ENCODE measurements at places on chromosomes 11 and 22.

- DNase-seq = no peak
Observed at GRCh38 chr11:101866619-101867491, 48.0 kb upstream of the CEP126 start.

DNA sequence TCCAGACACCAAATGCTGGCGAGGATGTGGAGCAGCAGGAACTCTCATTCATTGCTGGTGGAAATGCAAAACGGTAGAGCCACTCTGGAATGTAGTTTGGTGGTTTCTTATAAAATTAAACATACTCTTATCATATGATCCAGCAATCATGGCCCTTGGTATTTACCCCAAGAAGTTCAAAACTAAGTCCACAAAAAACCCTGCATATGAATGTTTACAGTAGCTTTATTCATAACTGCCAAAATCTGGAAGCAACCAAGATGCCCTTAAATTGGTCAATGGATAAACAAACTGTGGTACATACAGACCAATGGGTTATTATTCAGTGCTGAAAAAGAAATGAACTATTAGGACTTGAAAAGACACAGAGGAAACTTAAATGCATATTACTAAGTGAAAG lies 87.8 kb downstream of the APOL5 start:
- no peak for DNase-seq

DNA sequence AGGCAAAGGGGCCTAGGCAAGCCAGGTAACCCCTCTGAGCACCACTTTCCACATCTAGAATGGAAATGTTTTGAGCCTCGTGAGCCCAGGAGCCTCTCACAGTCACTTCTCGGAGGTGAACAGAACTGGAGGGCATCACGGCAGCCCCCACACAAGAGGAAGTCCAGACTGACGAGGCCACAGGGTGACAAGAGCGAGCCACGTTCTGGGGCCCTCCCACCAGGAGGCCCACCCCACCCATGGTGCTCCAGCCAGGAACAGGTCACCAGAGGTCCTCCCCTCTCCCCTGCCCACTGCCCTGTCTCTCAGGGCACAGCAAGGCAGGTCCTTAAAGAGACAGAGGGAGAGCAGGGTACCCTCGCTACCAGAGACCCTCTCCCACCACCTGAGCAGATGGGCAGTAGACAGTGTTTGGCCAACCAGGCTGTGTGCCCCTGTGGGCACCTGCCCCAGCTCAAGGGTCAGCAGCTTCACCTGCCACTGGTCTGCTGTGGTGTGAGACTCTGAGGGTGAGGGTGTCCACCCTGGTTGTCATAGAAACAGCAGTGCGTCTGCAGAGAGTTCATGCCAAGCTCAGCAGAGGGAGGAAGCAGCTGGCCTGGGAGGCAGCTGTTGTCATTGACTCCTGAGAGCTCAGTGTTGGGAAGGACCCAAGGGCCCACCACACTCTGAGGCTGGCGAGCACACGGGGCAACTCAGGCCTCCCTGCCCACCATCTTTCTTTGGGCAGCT lies 31.4 kb downstream of the RSPH14 start:
- no peak for DNase-seq

DNA sequence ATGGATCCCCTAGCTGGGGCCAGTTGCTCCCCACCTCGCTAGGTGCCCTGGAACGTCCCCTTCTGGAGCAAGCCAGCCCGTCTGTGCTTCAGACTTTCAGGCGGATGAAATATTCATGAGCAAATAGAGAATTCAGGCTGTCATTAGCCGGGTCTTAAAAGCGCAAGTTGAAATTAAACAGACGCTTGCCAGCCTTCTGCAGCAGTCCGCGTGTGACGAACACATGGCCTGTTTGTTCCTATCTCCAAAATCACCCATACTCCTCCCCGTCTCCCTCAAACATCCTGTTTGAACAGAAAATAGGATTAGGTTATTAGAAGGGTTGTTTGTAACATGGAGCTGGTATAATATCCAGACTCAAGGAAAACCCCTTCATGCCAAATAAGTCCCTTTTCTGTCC lies 38.7 kb downstream of the MYO18B start:
- no peak for DNase-seq

DNA sequence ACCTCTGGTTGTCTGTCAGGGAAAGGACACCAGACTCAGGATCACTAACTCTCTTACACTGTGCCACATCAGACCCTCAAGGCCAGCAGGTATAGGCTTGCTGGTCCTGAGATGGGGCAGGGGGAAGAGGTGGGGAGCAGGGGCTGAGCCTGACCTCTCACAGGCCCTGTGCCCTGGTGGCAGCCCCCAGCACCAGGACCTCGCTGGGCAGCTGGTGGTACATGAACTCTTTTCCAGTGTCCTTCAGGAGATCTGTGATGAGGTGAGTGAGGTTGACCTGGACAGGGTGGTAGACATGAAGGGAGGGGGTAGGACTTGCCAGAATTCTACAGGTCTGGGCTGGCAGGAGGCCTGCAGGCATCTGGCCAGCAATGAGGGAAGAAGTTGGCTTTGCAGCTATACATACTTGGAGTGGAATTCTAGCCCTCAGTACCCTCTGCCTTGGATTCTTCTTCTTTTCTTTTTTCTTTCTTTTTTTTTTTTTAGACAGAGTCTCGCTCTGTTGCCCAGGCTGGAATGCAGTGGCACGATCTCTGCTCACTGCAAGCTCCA lies 1.4 kb downstream of the NUDT22 start:
- no peak for DNase-seq

DNA sequence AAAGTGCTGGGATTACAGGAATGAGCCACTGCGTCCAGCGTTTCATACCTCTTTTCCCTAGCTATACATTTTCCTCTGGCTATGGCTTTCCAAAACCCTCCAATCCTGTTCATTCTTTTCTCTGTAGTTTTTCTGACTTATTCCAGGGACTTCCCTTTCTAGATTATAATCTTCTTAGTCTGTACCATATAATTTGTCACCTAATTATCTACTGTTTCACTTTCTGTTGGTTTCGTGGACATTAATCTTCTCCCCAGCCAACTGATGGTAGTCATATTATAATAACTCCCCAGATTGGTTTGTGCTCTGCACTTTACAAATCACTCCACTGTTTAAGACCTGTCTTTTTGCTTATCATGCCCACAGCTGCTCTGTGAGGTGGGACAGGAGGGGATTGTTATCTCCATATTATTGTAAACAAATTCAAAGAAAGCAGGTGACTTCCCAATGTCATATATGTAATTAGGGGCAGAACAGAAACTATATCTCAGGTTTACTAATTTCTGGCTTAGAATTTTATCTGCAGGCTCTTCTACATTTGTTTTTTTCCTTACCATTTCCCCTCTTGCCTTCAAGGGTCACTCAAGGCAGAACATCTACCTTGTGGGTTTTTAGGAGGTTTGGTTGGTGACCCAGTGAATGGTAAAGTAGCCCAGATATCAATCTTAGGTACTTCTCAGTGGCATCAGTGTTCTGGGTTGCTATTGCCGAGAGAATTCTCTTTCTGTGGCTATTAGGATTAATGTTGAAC lies 23.9 kb downstream of the STIM1 start:
- DNase-seq = no peak

DNA sequence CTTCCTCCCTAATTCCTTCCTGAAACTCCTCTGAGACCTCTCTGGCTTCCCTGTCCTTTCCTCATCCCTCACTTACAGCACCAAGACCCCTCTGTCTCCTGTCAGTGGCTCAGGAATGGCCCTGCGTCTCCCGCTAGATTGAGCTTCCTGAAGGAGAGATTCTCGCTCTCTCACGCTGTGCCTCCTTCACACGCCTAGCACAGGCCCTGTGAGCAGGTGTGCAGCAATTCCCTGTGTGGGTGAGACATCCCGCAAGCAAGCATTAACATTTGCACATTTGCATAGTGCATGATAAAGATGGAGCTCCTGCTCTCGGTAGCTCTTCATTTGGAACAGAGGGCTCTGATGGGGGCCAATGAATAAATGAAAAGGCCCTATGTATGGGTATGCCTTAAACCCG lies 159.8 kb downstream of the ADAMTS15 start:
- no peak for DNase-seq
